ENCODE measurements at places on chromosomes 2 and 18.

DNA sequence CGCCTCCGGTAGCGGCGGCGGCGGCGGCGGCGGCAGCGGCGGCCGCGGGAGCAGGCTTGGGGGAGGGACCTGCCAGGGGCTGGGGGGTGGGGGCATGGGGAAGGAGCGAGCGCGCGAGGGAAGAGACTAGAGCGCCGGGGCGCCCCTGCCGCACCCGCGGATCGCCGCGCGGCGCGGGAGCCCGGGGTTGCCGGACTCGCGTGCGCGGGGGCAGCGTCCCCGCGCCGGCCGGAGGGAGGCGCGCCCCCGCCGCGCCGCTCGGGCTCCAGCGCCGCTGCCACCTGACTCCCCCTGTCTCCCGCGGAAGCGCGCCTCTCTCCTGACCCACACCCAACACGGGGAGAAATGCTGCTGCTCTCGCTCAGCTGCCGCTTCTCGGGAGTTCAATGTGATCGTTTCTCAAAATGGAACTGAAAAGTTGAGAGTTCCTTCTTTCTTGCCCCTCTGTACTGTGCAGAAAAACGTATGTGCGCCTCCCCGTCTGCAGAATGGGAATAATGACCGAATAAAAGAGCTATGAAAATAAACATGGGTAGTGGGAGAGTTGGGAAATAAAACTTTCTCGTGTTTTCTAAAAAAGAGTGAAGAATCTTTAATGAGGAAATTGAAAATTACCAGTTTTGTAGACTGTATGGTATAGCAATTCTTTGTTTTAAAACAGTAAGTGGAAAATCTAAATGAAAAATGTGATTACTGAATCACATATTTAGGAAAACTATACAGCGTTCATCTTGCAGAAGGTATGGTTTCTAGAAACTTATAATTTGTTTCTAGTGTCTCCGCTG, 455 bp upstream of the TLK1 start:
- peak; percentile 94 for DNase-seq

DNA sequence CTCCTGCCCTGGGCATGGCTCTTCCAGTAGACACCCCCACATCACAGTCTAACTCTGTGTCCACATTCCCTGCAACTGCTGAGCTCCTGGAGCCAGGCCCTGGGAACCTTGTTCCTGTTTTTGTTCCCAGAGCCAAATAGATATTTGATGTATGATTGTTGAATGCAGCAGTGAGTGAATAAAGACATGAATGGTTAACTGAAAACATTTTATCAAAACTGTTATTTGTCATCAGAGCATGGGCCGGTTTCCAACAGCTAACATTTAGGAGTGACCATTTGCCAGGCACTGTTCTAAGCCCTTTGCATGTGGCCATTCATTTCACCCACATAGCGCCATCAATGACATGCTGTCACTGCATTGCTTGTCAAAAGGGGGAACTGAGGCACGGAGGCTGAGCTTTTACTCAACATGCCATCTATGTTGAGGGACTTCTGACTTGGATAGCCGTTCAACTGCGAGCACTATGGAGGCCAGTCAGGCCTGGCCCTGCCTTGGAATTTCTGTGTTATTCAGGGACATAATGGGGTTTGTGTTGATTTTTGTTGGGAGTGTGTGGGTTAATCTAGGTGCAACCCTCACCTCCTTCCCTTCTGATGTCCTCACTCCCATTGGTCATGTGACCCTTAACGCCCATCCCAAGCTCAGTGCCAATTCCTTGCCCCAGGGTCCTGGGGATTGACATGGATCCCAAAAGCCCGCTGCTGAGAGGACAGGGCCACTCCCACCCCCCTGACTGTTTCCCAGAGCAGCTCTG, 12.6 kb downstream of the IL1R1 start:
- DNase-seq, result no peak

DNA sequence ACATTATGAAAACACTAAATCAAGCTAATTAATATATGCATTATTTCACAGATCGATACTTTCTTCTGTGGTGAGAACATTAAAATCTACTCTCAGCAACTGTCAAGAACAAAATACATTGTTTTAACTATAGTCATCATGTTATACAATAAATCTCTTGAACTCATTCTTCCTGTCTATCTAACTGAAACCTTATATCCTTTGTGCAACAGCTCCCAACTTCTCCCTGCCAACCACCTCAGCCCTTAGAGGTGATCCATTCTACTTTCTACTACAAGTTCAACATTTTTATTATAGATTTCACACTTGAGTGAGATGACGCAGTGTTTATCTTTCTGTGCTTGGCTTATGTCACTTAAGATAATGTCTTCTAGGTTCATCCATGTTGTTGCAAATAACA, 535.2 kb upstream of the CRIM1 start:
- no peak for DNase-seq

GRCh38 chr18:74530584-74530862, 3.8 kb upstream of the CNDP1 start:
- DNase-seq, result no peak

DNA sequence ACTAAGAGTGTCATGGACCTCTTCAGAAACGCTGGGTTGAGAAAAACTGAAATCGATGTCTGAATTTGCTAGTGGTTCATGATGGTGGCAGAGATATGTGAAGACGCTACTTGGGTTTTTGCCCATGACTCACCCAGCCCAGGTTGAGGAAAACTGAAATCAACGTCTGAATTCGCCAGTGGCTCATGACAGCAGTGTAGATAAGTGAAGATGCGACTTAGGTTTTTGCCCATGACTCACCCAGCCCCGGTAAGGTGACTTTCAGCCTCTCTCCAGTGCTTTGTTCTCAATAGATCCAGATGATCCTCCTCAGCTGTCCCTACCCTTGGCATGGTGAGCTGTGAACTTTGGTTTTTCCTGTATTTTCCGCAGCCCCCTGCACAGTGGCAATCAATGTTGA, 105.3 kb upstream of the SIX3 start:
- no peak for DNase-seq

GRCh38 chr2:70391988-70392387, 90.1 kb upstream of the FAM136A start:
- DNase-seq, result no peak

GRCh38 chr18:62030091-62030985, 137.5 kb upstream of the RNF152 start:
- DNase-seq, result no peak

DNA sequence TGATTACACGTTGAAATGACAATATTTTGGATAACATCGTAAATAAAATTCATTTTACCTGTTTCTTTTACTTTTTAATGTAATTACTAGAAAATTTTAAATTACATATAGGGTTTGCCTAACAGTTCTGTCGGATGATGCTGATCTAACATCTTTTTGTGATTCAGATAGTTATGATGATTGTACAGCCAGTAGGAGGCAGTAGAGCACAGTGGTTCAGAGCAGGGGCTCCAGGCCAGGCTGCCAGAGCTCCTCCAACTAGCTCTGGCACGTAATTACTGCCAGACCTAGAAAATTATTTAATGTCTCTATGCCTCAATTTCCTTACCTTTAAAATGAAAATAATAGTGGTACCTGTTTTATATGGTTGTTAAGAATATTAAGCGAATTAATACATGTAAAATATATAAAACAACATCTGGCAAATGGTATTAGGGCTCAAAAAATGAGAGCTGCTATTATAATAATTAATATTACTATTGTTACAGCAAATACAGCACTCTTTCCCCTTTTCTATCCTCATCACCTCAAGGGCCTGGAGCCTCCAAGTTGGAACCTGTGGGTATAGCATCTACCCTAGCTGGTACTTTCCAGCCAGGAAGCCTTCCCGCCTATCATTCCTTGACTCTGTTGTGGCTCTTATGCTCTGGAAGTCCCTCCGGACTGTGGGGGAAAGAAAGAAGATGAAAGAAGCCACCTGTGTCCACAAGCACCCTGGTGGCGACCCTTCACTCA, 47.7 kb upstream of the PLA2R1 start:
- peak; percentile 16 for DNase-seq

GRCh38 chr18:35376393-35376741, 770 bp downstream of the ZNF396 start:
- DNase-seq, result no peak

DNA sequence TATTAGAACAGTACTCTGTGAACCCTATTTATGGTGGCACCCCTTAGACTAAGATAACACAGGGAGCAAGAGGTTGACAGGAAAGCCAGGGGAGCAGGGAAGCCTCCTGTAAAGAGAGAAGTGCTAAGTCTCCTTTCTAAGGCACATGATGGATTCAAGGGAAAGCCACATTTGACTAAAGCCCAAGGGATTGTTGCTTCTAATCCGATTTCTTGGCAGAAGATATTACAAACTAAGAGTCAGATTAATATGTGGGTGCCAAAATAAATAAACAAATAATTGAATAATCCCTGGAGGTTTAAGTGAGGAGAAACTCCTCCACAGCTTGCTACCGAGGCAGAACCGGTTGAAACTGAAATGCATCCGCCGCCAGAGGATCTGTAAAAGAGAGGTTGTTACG, 333.2 kb downstream of the SOX11 start:
- no peak for DNase-seq

DNA sequence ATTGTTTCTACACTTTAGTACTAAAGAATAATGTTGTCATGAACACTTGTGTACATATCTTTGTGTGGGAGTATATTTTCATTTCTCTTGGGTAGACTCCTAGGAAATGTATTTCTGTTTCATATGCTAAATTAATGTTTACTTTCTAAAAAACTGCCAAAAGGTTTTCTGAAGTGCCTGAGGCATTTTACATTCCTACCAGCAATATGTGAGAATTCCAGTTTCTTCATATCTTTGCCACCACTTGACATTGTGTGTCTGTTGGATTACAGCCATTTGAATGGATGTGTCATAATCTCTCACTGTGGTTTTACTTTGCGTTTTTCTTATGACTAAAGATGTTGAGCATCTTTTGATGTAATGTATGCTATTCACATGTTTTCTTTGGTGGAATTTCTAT, 428.2 kb upstream of the KCNH7 start:
- DNase-seq, result no peak

GRCh38 chr2:61763605-61764034, 90.2 kb downstream of the FAM161A start:
- DNase-seq, result peak; percentile 96

DNA sequence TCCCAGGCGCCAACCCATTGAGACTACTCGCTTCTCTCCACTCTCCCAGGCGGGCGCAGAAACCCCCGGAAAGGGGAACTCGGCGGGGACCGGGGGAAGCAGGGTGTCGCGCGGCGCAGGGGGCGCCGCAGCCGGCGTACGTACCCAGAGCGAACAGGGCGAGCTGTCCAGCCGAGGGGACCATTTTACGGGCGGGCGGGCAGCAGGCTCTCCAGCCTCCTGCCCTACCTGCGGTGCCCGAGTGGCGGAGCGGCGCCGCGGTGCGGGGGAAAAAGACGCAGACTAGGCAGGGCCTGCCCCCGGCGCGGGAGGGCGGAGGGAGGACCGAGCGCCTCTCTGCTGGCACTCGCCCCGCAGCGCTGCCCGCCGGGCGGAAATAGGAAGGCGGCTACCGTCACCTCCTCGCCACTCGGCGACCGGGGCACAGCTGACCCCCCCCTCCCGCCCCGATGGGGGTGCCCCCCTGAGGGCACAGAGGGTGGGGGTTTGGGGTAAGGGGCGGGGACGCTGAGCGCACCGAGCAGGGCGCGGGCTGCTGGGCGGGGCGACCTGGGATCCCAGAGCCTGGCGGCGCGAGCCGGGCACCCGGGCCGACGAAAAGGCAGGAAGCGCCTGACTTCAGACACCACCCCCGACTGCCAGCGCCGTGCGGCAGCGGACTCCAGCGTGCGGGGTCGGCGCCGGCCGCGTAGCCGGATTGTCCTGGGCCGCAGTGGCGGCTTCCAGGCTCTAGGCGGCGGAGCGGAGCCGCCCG, at the start of gene TGFA:
Gene TGFA, minus strand, starts transcription at position 243 of the 754 bp plus-strand sequence. Its CDS starts 59 bp downstream, at position 184.
- peak; percentile 47 for DNase-seq

- DNase-seq, result no peak
Measured at GRCh38 chr18:3538456-3538855, 88.5 kb downstream of the TGIF1 start.

DNA sequence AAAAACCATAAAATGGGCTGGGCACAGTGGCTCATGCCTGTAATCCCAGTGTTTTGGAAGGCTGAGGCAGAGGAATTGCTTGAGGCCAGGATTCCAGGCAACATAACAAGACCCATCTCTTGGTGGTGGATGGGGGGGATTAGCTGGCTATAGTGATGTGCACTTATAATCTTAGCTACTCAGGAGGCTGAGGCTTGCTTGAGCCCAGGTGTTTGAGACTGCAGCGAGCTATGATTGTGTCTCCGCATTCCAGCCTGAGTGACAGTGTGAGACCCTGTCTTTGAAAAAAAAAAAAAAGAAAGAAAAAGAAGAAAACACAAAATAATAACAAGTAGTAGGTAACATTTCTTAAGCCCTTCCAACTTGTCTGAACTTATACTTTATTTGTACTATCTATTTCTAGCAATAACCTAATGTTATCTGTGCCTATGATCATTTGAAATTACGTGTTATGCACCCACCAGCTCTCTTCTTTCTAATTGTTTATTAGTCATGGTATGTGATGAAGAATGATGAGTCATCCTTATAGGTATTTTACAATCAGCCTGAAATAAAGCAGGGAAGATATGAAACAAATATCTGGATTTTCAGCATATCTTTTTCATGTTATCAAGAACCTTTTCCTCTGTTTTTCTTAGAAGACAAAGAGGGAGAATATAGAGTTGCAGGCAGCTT, 129.3 kb upstream of the UNC80 start:
- DNase-seq, result no peak

- no peak for DNase-seq
Measured at GRCh38 chr2:172540421-172540820, 15.5 kb upstream of the PDK1 start.

DNA sequence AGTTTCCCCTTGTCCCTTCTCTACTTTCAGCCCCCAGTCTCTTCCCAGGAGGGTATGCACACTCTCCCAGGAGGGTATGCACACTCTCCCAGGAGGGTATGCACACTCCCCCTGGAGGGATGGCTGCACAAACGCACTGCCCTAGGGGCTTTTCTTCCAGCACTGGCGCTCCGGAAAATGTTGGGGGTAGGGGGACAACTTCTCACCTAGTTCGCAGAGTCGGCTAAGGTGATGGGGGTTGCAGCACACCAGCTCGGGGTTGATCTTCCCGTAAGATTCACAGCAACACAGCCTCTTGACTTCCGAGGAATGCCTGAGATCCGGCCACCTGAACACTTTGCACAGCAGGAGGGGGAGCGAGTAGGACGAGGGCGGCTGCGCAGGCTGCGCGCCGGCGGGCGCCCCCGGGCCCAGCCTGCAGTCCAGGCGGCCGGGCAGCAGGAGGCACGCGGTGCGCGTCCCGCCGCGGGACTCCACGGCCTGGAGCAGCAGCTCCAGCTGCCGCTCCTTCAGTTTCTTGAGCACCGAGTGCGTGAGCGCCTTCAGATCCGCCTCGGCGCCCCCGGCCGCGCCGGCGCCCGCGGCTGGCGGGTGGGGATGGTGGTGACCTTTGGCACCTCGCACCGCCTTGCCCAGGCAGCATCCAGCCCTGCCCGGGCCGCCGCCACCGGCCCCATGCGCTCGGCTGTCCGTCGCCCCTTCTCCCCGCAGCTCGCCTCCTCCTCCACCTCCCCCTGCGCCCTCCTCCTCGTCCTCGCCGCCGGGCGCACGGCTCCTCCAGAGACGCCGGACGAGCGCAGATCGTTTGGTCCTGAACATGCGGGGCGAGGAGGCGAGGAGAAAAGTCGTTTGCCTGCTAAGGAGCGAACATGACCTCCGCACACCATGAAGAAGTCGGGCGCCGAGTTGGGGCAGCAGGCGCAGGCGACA, 894 bp downstream of the SMAD7 start:
- DNase-seq, result no peak

GRCh38 chr18:71485611-71486010, 1058.5 kb downstream of the CBLN2 start:
- no peak for DNase-seq

Data from NCI-H2227 treated with DMSO at 0.1 percent for 48 hours (cell line).